ENCODE measurements at places on chromosomes 12 and 14.
A peak's percentile ranks its signal among the peaks of the same experiment; 100 is the strongest.

- no peak for DNase-seq
Observed at GRCh38 chr14:65261425-65261920, 151.1 kb upstream of the FUT8 start.

DNA sequence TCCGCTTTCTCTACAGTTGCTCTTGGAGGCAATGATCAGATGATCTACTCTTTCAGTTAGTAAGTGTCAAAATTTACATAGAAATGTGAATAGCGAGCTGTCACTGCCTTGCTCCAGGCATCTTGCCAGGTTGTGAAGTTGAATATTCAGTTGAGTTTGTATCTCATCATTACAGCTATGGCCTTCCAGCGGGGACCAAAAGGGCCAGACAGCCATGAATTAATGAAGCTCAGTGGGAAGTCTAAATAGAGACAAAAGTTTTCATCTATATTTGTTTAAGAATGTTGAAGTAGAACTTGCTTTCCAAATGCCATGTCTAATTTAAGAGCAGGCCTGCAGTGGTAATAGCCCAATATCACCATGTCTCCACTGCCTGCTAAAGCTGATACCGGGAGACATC, 387.8 kb downstream of the FLRT2 start:
- no peak for DNase-seq

GRCh38 chr14:67778792-67779191, 37.6 kb downstream of the ZFYVE26 start:
- DNase-seq, result no peak

DNA sequence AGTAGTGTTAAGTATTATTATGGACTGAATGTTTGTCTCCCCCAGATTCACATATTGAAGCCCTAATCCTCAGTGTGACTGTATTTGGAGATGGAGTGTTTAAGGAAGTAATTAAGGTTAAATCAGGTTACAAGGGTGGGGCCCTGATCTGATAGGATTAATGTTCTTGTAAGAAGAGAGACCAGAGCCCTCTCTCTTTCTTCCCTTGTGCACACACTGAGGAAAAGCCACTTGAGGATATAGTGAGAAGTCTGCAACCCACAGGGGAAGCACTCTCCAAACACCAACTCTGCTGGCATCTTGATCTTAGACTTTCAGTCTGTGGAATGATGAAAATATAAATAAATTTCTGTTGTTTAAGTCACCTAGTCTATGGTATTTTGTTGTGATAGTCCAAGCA, 2.2 kb upstream of the KLRG1 start:
- no peak for DNase-seq

DNA sequence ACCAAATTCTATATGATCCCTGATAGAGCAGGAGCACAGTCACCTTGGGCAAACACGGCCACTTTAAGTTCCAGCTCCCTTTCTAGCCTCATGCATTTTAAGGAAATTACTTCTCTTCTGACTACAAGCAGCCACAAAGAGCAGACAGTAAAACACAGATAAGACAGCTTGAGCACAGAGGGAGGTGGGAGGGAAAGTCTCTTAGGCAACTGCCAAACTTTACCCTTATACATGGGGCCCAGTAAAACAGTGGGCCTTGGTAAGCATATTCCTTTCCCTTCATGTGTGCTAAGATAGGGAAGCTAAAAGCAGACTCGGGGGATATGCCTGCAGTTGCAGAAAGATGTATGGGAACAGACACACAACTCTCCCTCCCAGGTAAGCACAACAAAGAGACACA, 235.9 kb downstream of the CPNE8 start:
- DNase-seq, result no peak

GRCh38 chr12:43098766-43099550, 453.0 kb downstream of the ADAMTS20 start:
- DNase-seq, result no peak

GRCh38 chr12:180445-180844, 33.5 kb downstream of the SLC6A12 start:
- DNase-seq, result no peak

DNA sequence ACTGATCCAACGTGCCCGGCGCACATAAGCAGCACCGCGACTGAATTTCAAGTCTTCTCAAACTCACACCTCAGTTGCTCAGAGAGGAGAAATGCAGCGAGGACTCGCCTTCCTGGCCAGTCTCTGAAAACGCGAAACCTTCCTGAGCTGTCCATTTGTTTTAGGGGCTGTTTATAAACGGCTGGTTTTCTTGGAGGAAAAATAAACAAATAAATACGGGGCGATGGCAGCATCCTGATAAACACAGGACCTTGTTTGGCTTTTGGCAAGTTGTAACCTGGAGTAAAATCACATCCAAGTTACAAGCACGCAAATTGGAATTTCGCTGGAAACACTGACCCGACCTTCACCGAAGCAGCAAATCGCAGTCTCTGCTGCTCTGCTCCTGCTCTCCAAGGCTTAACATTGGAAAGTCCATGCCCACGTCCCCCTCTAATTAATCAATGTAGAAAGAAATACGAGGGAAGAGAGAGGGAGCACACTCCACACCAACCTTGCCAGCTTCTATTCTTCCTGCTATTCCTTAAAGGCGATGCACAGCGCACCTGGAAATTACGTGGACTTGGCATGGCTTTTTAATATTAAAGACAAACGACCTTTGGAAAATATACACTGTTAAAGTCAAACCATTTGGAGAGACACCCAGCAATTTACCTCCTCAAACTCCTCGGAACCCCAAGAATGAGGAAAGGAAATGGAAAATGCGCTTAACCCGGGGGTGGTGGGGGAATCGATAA, 248.8 kb downstream of the APAF1 start:
- no peak for DNase-seq

- DNase-seq, result no peak
Observed at GRCh38 chr14:39957987-39958386, 525.8 kb upstream of the FBXO33 start.

DNA sequence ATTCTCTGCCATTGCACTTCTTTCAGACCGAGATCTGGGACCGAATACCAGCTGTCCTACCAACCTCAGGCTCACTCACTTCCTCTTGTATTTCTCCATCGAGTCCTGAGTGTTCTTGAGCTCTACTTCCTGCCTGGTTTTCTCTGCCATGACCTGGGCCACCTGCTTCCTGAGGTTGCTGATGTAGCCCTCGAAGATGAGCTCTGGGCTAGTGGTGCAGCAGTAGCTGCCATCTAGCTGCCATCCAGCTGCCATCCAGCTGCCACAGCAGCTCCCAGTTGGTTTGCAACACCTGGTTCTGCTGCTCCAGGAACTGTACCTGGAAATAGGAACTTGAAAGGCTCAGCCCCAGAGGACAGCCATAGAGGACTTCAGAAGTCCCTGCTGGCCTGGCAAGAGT, 15.0 kb upstream of the KRT73 start:
- no peak for DNase-seq

DNA sequence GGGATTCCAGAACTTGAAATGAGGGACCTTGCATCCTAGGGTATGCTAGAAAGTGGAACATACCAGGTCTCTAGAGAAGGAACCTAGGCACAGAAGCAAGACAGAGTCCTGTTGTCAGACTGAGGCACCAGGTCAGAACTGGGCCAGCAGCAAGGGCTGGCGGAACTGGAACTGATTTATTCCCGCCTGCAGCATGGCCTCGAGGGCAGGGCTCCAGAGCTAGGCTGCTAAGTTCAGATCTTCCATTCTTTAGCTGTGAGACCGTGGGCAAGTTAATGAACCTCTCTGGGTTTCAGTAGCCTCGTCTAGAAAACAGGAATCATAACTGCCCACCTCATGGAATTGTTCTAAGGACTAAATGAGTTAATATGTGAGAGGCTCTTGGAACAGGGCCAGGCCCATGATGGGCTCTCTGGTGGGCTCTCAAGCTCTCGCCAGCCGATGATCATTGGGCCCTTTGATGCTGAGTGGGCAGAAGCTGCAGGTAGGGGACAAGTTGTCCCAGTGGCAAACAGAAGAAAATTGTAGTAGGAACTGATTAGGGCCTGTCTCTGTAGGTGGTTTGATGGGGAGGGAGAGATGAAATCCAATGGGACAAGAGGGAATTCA, 199.8 kb downstream of the ZFP36L1 start:
- DNase-seq, result no peak

GRCh38 chr12:108571609-108572165, 9.3 kb downstream of the ISCU start:
- DNase-seq, result no peak

DNA sequence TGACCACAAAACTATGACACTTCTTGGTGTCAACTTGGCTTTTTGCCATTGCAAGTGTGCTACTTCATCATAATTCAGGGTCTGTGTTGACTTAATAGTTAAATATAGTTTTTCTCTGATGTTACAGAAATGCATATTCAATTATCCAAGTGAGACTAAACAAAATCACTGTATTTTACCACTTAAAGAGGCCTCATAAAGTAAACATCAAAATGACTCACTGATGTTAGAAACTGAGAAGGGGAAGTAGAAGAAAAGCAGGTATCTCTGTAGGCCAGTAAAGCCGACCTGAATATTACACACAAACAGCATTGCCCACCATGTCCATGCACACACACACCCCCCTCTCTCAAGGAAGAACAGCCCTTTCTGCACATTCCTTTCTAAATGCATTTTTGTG, 55.4 kb downstream of the RPAP3 start:
- DNase-seq, result no peak

DNA sequence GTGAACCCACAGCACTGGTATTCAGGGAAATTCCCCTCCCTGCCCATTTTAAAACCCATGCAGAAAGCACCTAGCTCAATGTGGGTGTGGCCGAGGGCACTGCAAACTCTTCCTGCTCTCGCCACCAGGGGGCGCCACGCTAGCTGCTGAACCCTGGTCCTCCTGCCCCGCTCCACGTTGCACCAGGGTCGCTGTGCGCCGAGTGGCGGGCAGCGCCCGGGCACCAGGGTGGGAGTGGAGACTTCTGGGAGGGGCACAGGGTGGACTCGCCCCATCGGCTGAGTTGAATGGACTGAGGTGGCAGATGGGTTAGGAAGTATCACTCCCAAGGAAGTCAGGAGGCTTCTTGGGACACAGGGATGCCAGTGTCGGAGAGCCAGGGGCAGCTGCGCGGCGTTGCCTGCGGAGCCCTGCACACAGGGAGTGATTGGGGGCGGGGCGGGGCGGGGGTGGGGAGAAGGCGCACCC, 48.1 kb upstream of the BCL11B start:
- no peak for DNase-seq

GRCh38 chr12:57098546-57098945, 9.6 kb downstream of the NAB2 start:
- no peak for DNase-seq

GRCh38 chr12:105671720-105672119, 341.2 kb downstream of the C12orf75 start:
- DNase-seq, result peak; percentile 52

DNA sequence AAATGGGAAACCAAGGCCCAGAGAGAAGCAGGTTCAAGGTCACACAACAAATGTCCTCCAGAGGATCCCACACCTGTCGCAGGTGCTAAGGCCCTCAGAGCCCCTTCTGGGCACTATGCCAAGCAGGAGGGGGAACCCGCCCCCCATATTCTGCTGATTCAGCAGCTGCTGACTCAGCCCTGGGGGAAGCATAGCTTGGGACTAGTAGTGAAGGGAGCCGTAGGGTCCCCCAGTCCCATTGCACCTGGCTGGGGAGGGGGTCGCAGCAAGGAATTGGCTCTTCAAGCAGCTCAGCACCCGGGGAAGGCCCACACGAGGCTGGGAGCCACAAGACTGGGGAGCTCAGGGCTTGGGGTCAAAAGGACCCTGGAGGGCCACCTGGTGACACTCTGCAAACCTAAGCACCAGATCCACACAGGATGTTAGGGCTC, 1.0 kb downstream of the RASAL1 start:
- DNase-seq, result no peak

Measured in AG09309 (cell line).